Left kidney (tissue), 8 donors: ENCODE measurements at places on chromosomes 2 and 18.

GRCh38 chr18:13676471-13676870 lies 49.9 kb downstream of the FAM210A start:
- no peak for DNase-seq

DNA sequence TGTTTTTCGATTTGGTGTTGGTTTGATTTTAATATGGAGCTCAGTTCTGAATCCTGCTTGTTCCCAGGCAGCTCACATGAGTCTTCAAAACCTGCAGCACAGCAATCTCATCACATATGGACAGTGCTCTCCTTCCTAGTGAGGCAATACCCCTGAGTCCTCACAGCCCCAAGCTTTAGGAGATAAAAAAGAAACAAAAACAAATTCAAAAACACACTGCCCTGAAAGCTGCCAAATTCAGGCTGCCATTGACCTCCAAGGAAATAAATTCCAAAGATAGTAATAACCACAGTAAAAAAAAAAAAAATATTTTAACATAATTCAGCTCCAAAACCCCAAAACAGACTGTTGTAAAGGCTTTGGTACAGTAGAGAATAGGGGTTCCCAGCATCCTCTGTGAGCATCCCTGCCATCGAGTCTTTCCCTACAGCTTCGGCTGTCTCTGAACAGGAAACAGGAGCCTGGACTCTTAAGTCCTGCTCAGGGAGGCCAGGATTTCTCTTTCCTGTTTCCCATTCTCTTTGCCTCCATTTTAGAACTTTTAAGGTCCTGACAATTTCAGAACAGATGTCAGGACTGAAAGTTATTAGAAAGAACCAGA lies 14.7 kb upstream of the SP3 start:
- DNase-seq = no peak

DNA sequence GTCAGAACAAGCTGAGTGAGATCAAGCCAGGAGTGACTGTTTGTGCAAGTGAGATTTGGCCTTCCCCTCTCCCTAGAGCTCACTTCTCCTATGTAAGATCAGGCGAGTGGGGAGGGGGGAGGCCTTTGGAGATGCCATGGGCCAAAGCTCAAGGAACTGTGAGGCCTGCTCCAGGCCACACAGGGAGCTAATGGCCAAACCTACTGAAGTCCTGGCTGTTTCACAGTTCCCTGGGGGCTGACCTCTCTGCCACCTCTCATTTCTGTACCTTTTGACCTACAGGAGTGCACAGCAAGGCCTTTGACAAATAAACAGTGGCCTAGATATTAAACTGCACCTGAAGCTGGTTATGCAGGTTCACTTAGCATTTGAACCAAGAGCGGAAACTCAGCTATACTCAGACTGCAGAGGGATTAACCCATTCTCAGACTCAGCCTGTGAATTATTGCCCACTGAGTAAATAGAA lies 235.0 kb upstream of the NT5C1B start:
- DNase-seq = no peak

DNA sequence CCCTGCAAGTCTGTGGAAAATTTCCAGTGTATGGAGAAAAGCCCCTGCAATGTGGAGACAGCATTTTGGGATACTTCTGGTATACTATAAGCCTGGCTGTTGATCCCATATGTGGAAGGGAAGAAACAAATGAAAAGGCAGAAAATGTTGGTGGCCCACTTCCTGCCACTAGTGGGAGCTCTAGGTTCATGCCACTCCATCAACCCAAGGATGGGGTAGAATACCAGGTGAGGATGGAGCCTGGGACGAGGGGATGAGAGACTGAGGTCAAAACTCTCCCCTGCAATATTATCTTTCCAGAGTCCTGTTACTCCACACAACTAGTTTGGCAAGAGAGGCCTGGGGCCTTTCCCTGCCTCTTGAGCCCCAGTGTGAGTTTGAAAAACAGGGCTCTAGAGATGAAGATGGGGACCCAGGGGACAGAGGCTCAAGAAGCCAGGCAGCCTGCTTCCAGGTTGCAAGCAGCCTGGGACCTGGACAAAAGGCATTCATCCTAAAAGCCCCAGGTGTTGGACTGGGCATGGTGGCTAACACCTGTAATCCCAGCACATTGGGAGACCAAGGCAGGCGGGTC lies 31.9 kb downstream of the BMP10 start:
- no peak for DNase-seq

- DNase-seq = no peak
Measured at GRCh38 chr2:33292981-33293595, 183.4 kb upstream of the RASGRP3 start.

DNA sequence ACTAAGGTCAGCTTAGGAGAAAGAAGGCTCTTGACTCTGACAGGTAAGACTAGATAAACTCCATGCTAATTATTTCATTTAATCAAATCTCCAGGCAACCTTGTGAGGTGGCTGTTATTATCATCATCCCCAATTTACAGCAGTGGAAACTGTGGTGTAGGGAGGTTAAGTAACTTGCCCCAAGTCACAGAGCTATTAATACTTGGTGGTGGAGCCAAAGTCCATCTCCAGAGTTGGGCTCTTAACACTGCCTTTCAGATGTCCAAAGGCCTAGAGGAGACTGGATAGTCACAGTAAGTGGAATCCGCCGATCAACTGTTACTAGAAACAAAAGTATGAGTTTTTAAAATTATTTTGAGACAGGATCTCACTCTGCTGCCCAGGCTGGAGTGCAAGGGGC lies 46.6 kb upstream of the SP3 start:
- DNase-seq = no peak

GRCh38 chr2:83459456-83459855 lies 999.6 kb downstream of the SUCLG1 start:
- DNase-seq = no peak

- DNase-seq = no peak
Measured at GRCh38 chr18:8707556-8708300, 2.4 kb downstream of the MTCL1 start.

GRCh38 chr2:80364524-80365212 lies 60.1 kb upstream of the LRRTM1 start:
- DNase-seq = no peak

DNA sequence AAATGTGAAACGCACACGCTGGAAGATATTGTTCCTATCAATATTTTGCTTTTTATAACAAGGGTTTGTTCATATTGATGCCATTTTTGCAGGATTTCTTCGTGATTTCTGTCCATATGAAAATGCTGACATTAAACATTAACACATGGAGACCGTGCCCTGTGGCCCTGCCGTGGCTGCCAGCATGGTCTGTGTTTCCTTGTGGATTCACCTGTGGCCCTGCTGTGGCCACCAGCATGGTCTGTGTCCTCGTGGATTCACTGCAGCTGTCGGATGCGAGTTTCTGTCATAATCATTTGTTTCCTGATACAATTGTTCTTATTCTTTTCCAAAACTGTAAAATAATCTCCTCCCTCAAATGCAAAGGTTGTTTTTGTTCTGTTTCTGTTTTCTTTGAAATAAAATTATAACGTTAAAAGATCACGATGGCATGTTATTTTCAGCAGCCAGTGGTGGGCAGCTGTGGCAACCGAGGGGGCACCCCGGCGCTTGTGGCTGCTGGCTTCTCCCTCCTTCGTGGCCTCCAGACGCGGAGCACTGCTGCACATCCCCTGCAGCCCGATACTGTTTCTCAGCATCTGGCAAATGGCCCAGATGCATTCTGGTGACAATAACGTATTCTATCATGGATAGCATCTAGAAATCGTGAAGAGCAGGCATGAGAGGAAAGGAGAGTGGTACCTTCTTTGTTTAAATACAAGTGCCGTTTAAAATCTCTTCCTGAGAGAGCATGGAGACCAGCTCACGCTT lies 143.5 kb downstream of the PTGR3 start:
- DNase-seq = no peak

DNA sequence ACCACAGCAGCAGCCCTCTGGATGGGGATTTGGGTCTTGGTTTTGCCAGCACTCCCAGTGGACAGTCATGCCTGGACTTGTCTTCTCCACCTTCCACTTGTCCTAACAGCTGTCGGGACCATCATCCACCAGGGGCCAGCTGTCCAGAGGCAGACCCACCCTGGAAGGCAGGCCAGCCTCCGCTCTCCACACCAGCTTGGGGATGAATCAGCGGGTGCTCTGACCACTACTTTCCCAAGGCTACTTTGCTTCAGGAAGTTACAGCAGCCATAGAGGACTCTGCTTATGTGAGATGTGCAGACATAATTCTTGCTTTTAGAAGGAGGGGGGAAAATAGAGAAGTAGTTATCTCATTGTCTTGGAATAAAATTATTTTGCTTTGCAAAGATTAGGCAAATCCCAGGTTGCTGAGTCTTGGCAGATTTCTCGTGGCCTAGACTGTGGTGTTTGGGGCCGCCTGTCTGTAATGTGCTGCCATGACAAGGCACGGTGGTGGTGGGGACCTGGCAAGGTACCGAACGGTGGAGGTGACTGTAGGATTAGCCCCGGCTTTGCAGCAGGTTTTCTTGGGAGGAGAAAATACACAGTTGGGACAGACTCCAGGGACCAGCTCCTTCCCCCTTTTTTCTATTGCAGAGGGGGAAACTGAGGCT lies 148.7 kb downstream of the AGAP1 start:
- no peak for DNase-seq

GRCh38 chr2:137435162-137435561 lies 529.1 kb upstream of the HNMT start:
- no peak for DNase-seq

- DNase-seq = no peak
Measured at GRCh38 chr2:58065248-58065647, 18.6 kb downstream of the VRK2 start.

- DNase-seq = no peak
Measured at GRCh38 chr18:62745089-62745751, 29.9 kb downstream of the PHLPP1 start.

DNA sequence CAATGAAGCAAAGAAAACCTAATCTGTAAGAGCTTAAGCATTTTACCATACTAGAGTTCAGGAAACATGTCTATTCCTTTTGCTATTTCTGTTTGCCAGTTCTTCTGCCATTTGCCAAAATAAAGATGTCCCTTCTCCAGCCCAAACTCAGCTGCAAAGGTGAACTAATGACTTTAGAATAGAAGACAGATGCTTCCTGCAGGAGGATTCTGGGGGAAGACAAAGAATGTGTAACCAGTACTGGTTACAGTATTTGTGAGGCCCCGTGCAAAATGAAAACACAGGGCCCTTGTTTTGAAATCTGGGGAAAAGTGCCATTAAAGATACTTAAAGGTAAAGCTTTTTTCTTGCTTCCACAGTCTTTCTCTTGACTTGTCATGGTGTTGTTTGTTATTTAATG lies 34.3 kb upstream of the MTX2 start:
- no peak for DNase-seq

GRCh38 chr2:209496586-209496982 lies 72.7 kb downstream of the MAP2 start:
- no peak for DNase-seq

- no peak for DNase-seq
Measured at GRCh38 chr18:48203288-48203945, 205.8 kb downstream of the ZBTB7C start.

DNA sequence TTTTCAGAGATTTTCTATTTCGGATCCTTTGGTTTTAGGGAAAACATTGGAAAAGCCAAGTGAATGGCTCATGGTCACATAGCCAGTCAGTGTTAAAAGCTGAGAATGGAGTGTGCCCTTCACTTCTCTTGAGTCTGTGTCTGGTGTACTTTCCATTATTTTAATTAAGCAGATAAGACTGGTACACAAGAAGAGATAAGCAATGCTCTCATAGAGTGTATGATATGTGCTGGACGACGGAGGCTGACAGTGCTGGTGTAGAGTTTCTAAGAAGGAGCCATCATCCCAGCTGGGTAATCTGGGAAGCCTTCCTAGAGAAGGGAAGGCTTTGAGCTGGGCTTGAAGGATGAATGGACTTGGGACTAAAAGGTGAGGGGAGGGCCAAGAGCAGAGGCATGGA lies 93.3 kb downstream of the SPTBN1 start:
- DNase-seq = no peak

DNA sequence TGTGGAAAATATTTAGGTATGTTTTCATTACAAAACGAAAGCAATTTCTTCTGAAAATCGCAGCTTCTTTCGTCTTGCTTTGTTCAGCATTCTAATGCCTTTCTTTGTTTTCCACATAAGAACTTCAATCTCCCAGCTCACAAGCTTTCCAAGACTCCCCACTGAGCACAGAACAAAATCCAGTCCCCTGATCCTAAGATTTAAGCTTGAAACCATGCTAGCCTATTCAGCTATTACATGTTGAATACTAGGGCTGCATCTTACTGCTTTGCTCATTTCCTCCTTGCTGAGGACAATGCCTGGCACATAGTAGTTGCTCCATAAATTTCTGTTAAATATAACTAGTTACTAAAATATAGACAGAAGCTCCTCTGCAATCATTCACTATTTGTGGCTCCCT lies 160.6 kb downstream of the GALNT3 start:
- no peak for DNase-seq

DNA sequence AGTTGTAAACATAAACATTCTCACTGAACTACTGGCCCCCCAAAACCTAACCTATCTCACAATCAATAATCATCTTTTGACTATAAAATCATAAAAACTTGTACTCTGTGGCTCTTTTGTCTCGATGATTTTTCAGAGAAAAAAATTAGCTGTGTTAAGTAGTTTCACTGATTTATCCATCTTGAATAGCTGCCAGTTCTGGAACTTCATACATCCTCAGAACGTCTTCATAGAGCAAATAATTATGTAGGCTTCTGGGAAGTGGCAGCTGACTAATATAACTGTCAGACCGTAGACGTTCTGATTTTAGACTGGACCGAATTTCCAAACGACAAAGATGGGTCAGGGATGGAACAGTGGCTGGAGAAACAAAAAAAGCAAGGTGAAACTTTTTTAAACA lies 97.3 kb upstream of the CHAC2 start:
- peak; percentile 63 for DNase-seq

DNA sequence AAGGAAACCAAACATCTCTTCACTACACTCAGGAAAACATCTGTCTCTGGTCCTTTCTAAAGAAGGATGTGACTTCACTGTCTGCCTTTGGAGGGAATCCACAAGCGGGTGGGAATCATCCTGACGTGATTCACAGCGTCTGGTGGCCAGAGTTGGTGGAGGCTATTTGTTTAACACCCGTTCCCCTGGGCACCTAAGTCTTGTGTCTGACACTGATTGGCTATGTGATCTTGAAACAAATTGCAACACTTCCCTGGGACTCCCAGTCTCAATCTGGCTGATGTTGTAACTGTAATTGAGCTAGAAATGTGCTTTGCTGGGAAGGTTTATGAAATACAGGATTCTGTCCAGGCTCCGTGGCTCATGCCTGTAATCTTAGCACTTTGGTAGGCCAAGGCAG lies 28.8 kb upstream of the SIX3 start:
- DNase-seq = no peak

GRCh38 chr2:7084601-7085000 lies 167.4 kb downstream of the RNF144A start:
- no peak for DNase-seq
